ENCODE measurements at places on chromosomes 3 and 15.

DNA sequence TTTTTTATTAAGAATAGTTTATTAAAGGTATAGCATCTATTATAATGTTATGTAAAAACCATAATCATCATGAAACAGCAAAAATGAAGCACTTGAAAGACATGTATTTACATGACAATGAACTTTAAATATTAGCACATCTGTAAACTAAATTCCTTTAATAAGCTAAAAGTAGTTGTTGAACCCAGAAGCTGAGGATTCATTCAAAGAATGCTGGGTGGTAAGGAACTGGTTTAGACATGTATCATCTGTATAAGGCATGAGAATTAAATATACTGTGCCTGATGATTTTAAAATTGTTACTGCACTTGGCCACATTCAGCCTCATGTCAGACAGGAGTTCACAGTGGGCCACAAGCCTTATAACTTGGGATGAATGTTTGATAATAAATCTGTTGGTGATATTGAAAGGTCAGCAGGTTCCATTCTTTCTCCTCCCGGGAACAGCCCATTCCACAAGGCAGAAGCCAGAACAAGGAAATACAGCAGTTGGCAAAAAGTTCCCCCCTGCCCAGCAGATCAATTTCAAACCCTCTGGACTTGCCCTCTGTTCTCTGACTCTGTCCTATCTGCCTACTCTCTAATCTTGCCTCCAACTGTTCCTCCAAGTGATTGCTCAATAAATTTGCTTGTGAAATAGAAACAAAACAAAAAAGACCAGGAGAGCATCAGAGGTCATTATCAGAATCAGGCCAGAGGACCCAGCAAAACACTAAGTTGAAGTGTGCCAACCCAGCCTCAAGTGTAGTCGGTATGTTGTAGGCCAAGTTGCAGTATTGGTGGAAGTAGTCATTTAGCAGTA lies 49.8 kb upstream of the TEX264 start:
- DNase-seq, result no peak

GRCh38 chr3:77873598-77873997 lies 833.7 kb downstream of the ROBO2 start:
- no peak for DNase-seq

DNA sequence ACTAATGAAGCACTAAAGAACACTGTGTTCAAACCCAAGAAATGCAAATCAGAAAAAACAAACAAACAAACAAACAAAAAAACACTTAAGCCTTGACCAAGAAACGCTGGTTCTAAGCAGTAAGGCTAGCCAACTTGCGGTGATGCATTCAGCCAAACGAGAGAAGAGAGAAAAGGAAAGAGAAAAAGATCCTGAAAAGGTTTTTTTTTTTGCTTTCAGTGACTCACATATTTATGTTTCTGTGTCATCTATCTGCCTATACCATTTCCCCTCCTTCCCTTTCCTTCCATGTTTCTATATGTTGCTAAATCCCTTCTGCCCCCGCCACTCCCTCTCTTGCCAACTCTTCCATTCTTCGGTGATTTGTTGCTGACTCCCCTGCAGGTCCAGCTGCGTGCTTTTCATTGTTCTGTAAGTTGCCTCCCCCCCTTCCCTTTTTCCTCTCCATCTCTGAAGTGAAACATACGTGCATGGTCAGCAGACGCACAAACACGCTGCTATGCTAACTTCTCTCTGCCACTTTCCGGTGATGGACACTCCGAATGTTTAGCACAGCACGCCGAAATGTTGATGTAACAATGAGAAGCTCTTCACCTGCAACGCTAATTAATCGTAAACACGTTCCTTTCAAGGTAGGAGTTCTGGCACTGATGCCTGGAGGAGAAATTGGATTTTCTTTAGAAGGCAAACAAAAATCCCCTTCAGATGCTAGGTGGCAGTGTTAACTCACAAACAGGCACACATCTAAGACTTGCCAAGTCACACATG lies 154.4 kb downstream of the TUSC7 start:
- DNase-seq, result no peak

- no peak for DNase-seq
These were observed 329.3 kb upstream of the THBS1 start for GRCh38 chr15:39251413-39252133.

GRCh38 chr3:153078826-153079225 lies 83.2 kb upstream of the RAP2B start:
- DNase-seq, result no peak

DNA sequence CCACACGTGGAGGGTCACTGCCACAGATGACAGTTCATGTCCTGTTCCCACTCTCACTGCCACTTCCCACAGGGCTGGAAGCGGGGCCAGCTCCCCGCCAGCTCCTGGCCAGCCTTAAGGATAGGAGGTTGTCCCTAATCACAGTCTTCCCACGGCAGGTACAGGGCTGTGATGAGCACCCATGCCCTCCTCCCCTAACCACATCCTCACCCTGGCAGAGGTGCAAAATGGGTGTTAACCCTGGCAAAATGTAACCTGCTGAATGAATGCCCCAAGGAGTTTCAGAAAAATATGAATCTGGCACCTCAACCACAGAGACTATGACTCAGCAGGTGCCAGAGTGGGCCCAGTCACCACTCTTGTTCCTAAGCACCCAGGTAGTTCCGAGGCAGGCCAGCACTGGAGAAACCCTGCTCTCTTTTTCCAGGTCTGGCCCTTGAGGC lies 185.1 kb upstream of the TPM1 start:
- no peak for DNase-seq

DNA sequence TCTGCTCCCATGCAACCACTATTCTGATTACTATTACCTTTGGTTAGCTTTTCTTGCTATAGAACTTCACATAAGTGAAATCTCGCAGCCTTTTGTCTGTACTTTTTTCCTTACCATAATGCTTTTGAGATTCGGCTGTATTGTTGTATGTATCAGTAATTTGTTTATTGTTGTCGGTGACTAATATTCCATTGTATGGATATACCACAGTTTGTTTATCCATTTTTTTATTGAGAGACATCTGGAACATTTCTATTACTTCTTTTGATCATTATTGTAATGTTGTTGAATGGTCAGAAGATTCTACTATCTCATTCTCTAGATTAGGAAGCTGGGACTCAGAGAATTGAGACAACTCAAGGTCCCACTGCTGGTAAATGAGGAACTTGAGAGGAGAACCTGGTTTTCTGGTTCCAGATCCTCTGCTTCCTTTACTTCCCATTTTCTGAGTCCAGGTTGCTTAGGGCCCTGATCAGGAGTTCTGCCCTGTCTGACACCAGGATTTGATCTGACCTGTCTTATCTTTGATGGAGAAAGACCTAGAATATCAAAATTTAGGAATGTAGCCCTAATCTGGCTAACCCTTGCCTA lies 18.2 kb upstream of the SPTSSB start:
- no peak for DNase-seq

DNA sequence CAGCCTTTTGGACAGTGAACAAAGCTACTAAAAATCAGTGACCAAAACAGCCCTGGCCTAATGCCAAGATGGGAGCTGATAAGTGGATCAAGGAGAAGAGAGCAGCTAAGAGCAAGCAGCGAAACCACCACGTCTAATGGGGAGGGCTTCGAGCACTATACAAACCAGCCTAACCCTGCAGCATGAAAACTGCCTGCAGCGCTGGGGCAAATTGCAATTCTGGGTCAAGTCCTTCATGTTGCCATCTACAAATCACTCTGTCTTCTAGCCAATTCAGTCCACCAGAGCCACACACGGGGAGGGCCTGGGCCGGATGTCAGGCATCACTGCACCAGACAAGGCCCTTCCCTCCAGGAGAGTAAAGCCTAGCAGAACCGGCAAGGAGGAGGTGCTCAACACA lies 30.5 kb upstream of the SPATA12 start:
- no peak for DNase-seq

Data from stimulated activated CD4-positive, alpha-beta T cell treated with anti-CD3 and anti-CD28 coated beads, TNF-alpha, amount 100 ng/mL, for 1 hour (primary cell).